Activated naive CD8-positive, alpha-beta T cell treated with anti-CD3 and anti-CD28 coated beads, Interleukin-2, amount 10 ng/mL, durations not matched to agents 7 days and 5 days (primary cell): ENCODE measurements at places on chromosomes 3 and 15.

GRCh38 chr3:171977441-171977840, 61.9 kb upstream of the FNDC3B start:
- H3K27me3 ChIP-seq = peaks cover 6% of the 10 kb centered on the region

DNA sequence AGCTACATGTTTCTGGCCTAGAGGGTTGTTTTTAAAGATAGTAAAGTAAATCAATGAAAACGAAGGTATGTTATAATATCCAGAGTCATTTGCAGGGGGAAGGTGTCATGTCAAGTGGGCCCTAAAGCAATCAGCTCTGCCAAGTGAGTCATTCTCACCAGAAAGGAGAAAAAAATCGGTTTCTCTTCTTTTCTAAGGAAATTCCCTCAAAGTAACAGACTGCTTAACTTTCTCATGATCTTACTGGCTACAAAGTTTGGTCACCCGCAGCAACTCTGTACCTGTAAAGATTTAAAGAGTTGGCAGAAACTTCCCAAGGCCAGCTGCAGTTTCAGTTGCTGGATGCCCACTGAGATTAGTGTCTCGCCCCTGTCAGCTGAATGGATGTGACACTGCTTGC, 5.5 kb upstream of the FSIP1 start:
- H3K27me3 ChIP-seq = peaks cover 6% of the 10 kb centered on the region
- peaks cover 22% of the 10 kb centered on the region for H3K4me1 ChIP-seq
- no peak overlapping the region for H3K4me3 ChIP-seq
- H3K36me3 ChIP-seq = peaks cover 1% of the 10 kb centered on the region
- no peak for DNase-seq

DNA sequence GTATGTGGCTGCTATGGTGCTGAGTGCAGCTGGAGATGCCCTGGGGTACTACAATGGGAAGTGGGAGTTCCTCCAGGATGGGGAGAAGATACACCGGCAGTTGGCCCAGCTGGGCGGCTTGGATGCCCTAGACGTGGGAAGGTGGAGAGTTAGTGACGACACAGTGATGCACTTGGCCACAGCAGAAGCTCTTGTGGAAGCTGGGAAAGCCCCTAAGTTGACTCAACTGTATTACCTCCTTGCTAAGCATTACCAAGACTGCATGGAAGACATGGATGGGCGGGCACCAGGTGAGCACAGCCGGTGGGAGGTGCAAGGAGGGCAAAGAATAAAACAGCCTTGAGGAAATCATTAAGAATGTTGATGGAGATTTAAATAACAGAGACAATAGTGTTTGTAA, 2.9 kb downstream of the ADPRH start:
- peaks cover 16% of the 10 kb centered on the region for H3K4me1 ChIP-seq

- no peak for DNase-seq
- H3K27me3 ChIP-seq = no peaks in the 10 kb centered on the region
- H3K27ac ChIP-seq = no peak overlapping the region
- H3K4me3 ChIP-seq = no peak overlapping the region
- H3K4me1 ChIP-seq = peaks cover 2% of the 10 kb centered on the region
Observed at GRCh38 chr15:64975390-64975789, 14.3 kb downstream of the SPG21 start.

DNA sequence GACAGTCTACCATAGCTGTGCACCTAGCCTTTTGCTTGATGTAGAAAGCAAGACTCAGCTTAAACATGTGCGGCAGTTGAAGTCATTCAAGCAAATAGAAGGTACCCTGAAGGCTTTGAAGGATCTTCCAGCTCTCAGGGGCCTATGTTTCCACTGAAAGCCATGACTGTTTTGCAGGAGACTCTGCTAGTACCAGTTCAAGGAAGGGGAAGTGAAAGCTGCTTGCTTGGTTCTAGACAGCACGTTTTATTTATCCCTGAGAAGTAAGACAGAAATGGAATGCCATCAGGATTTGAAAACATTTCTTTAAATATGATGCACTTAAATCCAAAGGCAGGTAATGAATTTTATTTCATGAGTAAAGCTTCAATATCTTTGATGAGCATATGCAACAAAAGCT, 311.4 kb downstream of the PDCD6IP start:
- no peak for DNase-seq
- no peaks in the 10 kb centered on the region for H3K27me3 ChIP-seq

DNA sequence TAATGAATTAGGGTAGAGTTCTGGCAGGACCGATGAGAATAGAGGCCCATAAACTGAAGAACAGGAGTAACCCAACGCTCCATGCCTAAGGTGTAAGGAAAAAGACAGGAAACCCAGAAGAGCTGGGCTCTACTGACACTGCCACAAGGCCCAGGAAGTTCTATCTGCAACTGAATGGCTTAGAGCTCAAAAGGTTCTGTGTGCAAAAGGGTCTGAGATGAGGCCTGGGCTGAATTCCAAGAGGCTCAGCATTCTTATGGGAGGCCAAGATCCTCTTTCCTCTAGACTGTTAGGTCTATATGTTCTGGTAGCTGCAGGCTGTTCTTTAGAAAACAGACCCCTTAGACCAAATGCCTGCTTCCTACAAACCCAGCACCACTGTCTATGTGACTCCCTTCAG, 30.5 kb upstream of the PRSS50 start:
- DNase-seq = no peak
- H3K27ac ChIP-seq = no peak overlapping the region
- peaks cover 14% of the 10 kb centered on the region for H3K27me3 ChIP-seq
- peaks cover 3% of the 10 kb centered on the region for H3K4me1 ChIP-seq
- no peak overlapping the region for H3K4me3 ChIP-seq

DNA sequence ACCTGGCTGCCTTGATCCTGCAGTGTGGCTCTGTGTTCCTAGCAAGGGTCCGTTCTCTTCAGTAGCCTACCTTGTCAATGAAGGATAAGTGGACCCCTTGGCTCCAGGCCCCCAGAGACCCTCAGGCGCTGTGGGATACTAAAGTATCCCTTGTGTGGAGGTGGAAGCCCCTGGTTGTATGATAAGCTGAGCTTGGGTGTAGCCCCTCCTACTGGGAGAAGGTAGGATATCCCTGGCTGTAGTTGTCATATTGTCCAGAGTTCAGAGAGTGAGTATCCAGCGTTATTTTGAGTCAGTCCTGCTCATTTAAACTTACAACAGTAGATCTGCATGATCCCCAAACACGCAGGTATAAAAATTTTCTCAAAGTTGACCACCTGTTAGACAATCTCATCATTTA, 496.8 kb downstream of the CNTN4 start:
- DNase-seq = no peak
- H3K27me3 ChIP-seq = no peaks in the 10 kb centered on the region
- H3K27ac ChIP-seq = no peak overlapping the region
- H3K36me3 ChIP-seq = no peaks in the 10 kb centered on the region

- H3K4me1 ChIP-seq = peaks cover 15% of the 10 kb centered on the region
- H3K27me3 ChIP-seq = no peaks in the 10 kb centered on the region
- DNase-seq = no peak
- peaks cover 40% of the 10 kb centered on the region for H3K36me3 ChIP-seq
- H3K4me3 ChIP-seq = no peak overlapping the region
Observed at GRCh38 chr15:60379185-60379524, 18.6 kb downstream of the ANXA2 start.
